NCI-H1105 treated with DMSO at 0.1 percent for 48 hours (cell line): ENCODE measurements at places on chromosomes 3 and 15.
A peak's percentile ranks its signal among the peaks of the same experiment; 100 is the strongest.

DNA sequence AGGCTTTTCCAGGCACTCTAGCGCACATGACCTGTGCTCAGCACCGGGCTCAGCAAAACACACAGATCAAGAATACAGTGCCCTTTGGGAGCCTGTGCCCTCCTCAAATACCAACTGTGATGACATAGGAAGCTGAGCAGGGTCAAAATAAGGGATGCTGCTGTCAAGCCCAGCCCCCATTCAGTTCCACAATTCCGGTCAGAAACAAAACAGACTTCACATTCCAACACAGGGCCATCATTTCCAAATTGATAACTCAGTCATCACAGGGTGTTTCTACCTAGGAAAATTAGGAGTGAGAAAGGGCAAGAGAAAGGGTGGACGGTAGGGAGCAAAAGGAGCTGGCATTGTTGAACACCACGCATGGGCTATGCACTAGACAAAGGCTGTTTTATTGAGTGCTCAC lies 158.4 kb upstream of the CCDC54 start:
- DNase-seq, result no peak

DNA sequence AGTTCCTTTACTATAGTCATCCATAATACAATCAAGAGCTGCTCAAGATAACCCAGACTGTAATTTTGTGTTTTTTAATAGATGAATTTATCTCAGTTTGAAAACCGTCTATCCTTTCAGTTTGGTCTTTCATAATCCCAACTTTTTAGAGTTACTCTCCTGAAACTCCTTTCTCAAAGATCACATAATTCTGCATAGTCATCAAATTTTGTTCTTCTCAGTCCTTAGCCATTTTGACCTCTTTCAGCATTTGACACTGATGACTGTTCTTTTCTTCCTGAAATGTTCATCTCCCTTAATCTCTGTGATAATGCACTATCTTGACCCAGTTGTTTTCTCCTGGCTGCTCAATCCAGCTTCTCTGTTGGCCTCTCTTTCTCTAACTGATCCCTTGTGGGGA lies 47.5 kb upstream of the RAD51 start:
- DNase-seq, result no peak

GRCh38 chr15:40928821-40929659 lies at the start of gene DLL4:
DLL4 (plus strand) TSS chr15:40929340; CDS start chr15:40929669, 329 bp downstream.
- peak; percentile 77 for DNase-seq

GRCh38 chr3:71303627-71304200 lies 279.8 kb downstream of the FOXP1 start:
- no peak for DNase-seq

DNA sequence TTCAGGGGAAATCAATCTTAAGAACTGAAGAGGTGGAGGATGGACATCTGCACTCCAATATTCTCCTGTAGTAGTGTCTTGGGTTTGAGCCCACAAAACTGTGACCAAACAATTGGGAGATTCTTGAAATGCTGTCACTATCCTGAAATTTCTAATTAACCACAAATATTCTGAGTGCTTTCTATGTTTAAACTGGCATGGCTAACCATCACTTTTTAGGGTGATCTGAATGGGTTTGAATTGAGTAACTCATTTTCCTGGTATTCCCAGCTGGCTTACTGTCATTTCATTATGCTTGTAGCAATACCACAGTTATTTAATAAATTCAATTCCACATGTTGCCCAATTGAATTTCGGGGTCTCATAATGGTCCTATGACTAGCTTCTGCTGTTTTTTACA lies 216.9 kb upstream of the DCBLD2 start:
- DNase-seq, result no peak

GRCh38 chr15:90412356-90413194 lies 24.5 kb downstream of the IQGAP1 start:
- peak; percentile 2 for DNase-seq

GRCh38 chr3:171267104-171267503 lies 193.1 kb downstream of the TNIK start:
- DNase-seq, result no peak

GRCh38 chr3:159858650-159859049 lies 130.0 kb upstream of the IL12A start:
- DNase-seq, result no peak

DNA sequence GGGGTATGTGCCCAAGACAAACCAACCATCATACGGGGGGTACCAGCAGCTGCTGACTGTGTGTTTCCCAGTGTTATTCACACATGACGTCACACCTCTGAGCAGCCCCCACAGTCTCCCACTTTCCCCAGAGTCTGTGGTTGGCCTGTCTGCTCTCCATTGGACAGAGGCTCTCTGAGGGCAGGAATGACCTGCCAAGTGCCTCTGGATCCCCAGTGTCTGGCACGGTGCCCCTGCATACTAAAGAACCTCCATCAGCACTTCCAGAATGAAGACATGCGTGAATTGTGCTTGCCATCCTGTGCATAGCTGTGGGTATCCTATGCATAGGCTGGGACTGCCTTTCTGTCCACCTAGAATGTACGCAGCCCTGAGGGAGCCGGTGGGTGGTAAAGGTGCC lies 3.5 kb upstream of the CCDC9B start:
- no peak for DNase-seq

DNA sequence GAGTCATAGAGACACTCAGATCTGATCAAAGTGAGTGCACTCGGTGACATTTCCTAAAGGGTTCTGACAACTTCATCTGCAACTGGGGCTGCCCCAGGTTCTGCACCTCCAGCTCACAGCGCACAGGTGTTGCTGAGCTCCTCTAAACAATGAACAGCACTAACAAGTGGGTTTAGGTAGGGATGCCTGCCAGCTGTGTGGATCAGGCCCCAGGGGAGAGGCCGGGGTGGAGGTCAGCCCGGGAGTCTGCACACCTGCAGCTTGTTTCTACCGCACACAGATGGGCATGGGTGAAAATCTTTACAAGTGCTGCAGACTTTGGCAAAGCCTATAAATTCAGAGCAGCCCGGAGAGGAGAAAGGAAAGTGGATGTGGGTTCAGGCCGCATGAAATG lies 355 bp downstream of the FBXW12 start:
- DNase-seq, result no peak
